ENCODE measurements at places on chromosomes 4 and X.

GRCh38 chr4:14529653-14530052, 472.6 kb upstream of the CPEB2 start:
- DNase-seq, result no peak

DNA sequence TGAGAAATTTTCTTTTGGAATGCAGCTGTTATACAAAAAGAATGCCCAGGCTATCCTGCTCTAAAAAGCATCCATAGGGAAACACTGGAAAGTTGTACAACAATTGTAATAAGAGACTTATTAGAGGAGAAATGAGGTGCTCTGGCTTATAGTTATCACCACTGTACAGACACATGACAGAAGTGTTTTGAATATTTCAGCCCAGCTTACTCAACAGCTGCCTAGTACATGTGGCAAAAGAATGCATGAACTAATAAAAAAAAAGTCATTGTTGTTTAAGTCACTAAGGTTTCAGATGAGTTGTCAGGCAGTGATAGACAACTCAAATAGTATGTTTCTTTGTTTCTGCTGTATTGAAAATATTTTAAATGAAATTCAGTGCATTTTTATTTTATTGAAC, 307.7 kb downstream of the GPM6A start:
- no peak for DNase-seq

DNA sequence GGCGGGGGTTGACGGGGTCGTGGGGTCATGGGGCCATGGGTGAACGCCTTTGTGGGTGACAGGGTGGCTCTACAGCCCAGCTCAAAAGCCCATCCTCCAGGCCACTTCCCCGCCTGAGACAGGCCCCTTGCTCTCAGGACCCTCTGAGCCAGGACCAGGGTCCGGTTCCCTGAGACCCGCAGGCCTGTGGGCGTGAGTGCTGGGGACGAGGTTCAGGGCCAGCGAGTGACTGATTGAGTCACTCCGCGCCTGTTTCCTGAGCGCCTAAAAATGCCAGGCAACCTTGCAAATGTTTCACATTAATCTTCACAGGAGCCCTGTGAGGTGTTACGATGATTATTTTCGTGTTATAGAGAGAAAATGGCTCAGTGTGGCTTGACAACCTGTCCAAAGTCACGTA, 97.8 kb downstream of the ZNF674 start:
- DNase-seq, result no peak

- DNase-seq, result no peak
Measured at GRCh38 chr4:4408576-4409335, 21.9 kb downstream of the NSG1 start.

GRCh38 chrX:124406294-124407014, 60.1 kb downstream of the SH2D1A start:
- peak; percentile 39 for DNase-seq

GRCh38 chrX:8067754-8068462, 103.2 kb downstream of the VCX2 start:
- no peak for DNase-seq

- DNase-seq, result no peak
Measured at GRCh38 chr4:153113838-153114105, 90.5 kb upstream of the TRIM2 start.

GRCh38 chr4:53937327-53937726, 127.1 kb downstream of the CHIC2 start:
- no peak for DNase-seq

GRCh38 chr4:14264437-14264836, 636.9 kb upstream of the BOD1L1 start:
- DNase-seq, result no peak

DNA sequence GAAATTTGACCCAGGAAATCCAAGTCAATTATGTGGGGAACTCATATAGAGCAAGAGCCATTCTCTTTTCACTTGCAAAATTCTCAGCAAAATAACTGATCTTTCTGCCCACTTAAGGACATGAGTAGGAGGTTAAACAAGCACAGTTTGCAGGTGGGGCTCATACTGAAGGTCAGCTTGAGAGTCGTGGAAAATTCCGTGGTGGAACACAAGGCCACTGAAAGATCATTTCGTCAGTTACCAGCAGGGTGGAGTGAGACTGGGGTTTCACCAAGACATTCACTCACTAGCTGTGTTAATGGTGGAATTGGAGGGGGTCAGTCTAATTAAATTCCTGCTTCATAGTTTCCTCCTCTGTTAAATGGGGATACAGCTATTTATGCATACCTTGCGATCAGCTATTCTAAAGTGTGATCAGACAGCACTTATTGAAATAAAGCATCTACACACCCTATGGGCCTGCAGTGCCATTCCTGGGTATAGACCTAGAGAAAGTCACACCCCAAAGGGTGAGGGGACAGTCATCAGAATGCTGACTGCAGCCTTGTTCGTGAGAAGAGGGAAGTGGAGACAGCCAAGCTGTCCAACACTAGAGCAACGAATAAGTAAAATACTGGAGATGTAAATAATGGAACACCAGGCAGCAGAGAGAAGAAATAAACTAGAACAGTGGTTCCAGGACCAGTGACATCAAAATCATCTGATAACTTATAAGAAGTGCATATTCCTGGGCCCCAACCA, 42.7 kb upstream of the CLNK start:
- no peak for DNase-seq

DNA sequence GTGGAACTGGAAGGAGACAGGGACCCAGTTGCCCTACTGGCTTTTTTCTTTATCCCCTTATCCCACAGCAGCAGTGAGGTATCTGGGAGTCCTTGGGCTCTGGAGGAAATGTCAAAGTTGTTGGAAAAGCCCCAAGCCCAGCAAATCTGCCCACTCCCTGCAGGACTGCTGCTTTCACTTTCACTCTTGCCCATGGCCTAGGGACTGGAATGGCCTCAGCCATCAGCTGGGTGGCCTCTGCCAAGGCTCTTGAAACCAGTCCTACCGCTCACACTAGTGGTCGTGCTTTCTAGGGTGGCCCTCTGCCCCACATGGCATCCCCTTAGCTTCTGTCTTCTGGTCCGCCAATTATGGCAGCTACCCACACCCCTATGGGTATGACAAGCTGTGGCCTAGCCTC, 9.7 kb upstream of the RHOXF1 start:
- no peak for DNase-seq

DNA sequence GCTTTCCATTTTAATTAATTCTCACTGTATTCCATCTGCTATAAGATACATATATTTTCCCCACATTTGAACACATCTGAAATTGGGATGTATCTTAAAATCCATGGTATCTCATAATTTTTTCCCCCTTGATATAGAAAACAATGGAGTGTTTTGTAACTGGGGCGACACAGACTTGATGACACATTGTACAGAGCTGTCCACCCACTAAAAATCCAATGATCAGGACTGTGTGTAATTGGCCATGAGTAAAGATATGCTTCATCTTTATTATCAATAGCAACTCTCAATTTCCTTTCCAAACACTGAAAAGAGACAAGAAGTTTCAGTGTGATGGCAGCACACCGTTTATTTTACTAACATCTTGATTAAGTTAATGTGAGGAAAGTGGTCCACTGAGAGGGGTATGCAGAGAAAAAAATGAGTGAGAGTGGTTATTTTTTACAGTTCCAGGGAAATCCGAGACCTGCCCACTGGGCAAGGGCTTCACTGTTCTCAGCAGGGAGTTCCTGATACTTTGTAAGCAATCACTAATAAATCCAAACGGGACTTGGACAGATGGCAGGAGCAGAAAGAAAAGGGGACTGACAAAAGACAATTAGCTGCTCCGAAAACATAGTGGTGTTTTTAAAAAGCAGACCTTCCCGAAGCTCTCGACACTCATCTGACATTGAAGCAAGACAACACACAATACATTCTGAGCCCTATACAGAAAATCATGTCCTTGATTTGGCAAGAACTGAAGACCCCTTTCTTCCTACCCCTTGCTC, 149.4 kb downstream of the TSPAN5 start:
- DNase-seq, result no peak

DNA sequence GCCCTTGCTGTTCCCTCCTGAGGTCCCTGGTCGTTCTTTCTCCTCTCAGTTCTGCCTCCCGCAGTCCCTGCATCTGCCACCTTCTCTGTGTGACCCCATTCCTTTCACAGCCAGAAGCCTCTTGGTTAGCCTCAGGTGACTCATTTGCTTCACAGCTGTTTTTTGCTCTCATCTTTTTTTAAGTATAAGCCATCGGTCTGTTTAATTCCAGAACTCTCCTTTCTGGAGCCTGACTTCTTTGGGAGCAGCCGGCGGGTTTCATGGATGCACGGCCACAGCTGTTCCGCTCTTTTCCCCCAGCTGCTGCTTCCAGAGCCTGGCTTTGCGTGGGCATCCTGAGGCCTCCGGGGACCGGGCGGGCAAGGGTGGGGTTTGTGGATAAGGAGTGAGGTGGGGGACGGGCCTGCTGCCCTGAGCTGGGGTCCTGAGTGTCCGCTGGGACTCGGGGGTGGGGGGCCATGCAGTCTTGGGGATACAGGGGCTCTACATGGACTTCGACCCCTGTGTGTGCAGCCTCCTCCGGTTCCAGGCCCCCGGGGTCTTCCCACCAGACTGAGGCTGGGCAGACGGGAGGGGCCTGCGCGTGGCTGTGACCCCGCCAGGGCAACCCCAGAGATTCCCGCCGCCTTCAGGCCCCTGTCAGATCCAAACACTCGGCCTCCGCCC, 46.7 kb downstream of the PCGF3 start:
- DNase-seq, result no peak

- no peak for DNase-seq
Measured at GRCh38 chr4:74990276-74990875, 57.5 kb downstream of the PARM1 start.

- DNase-seq, result no peak
Measured at GRCh38 chr4:114005569-114006442, 26.4 kb upstream of the ARSJ start.

- DNase-seq, result no peak
Measured at GRCh38 chr4:137076908-137077307, 455.4 kb downstream of the PCDH18 start.

DNA sequence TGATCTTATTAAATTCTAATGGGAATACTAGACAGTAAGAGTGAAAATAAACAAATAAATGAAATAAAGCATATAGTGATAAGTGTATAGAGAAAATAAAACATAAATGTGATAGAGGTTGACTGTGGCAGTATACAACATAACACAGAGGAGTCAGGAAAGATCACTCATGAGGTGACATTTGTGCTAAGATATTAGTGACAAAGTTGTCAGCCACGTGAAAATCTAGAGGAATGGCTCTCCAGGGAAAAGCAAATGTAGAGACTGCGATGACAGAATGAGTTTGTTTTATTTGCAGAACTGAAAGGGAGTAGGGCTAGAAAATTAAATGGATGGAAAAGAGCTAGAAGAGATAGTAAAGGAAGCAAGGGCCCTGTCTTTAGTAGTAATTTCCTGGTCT, 72.8 kb upstream of the GABRA2 start:
- DNase-seq, result no peak

DNA sequence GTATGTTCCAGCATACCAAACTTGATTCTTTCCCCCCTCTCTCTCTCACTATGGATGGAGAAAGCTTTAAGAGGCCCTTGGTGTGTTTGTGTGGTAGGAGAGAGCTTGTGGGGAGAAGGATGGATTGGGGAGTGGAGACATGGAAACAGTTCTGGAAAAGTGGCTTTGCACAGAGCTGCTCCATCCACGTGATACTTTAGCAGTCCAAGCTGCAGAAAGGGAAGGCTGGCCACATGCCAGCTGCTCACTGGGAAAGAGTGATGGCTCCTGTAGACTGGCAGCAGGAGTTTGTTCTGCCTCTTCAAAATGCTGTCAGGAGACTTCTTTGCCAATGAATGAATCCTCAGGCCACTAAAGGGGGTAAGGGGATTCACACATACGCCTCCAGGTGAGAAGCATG, 21.7 kb upstream of the SEC24B start:
- no peak for DNase-seq

GRCh38 chr4:182019148-182019652, 224.0 kb upstream of the TENM3 start:
- DNase-seq, result no peak

DNA sequence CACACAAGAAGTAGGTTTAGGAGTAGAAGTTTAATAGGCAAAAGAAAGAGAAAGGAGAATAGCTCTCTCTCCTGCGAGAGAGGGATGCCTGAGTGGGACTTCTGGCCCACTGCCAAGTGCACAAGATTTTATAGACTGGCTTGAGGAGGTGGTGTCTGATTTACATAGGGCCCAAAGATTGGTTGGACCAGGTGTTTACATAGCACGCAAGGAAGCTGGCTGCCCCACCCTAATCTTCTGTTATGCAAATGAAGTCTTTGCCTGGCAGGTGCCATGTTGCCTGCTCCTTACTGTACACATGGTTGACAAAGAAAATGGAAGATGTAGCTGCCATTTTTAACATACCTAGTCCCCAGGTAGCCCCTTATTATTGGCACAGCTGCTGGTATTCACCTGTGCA, 170.8 kb upstream of the GATB start:
- no peak for DNase-seq

DNA sequence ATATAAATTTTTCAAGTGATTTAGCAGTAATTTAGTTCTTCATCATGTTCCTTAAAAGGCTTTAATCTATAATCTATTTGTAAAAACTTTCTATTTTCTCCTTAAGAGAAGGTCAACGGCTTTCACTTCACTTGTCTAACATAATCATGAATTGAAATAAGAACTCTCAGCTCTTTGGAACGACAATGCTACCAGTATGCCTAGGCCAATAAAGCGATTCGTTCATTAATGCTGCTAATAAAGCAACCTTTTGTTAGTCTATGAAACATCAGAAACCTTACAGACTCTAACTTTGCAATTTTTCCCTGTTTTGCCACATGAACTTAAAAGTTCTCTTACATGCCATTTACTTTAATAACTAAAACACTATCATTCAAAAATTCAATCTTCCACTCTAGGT, 47.6 kb downstream of the FBXW7 start:
- no peak for DNase-seq

DNA sequence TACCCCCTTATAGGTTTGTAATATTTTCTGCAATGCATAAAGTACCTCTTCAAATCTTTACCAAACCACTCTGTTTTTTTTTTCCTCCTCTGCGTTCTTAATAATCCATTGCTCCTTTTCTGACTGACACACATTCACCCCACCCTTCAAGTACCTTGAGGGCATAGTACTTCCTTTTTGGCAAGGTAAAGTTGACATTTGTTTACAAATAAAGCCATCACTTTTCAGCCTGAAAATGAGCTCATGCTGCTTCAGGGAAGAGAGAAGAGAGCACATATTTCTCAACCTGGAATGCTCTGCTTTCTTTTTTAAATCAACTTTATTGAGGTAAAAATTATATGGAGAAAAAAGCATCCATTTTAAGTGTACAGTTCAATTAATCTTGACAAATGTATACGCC, 113.9 kb downstream of the AGTR2 start:
- DNase-seq, result no peak

- no peak for DNase-seq
Measured at GRCh38 chr4:169115897-169116254, 105.8 kb upstream of the CBR4 start.

DNA sequence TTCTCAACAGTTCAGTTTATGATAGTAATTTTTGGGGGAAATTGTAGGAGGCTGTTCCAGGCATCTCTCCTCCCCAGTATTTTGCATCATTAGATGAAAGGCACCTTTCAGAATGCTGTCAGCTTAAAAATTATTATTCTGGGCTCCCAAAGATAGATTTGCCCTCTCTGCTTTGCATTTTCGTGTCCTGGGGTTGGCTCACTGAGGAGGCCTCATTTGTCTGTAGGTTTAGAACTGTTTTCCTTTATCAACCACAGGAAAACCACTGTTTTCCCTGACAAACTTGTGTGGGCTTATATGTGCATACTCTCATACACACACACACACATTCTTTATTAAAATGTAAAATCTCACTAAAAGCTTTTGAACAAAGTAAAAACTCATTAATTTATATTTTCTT, 197.2 kb upstream of the VCX3A start:
- no peak for DNase-seq

- DNase-seq, result no peak
Measured at GRCh38 chr4:119268466-119268865, 53.5 kb downstream of the FABP2 start.
